ENCODE measurements at places on chromosomes 3 and 15.

- no peak for DNase-seq
Observed at GRCh38 chr3:50352781-50353180, 2.1 kb downstream of the CYB561D2 start.

DNA sequence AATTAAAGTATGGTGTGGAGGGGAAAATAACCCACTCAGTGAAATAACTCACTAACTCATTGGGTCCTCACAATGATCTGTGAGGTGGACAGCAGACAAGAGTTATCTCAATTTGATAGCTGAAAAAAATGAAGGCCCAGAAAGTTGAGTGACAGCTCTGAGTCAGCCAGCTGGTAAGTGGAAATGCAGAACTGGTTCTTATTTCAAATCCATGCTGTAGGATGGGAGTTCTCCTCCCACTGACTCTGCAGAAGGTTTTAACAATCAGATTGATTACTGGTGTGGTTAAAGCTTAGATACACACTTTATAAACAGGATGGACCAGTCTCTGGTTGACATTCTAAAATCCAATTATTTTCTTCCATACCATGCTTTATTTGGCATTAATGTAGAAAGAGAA is 87.0 kb upstream of the LMOD3 start:
- no peak for DNase-seq

DNA sequence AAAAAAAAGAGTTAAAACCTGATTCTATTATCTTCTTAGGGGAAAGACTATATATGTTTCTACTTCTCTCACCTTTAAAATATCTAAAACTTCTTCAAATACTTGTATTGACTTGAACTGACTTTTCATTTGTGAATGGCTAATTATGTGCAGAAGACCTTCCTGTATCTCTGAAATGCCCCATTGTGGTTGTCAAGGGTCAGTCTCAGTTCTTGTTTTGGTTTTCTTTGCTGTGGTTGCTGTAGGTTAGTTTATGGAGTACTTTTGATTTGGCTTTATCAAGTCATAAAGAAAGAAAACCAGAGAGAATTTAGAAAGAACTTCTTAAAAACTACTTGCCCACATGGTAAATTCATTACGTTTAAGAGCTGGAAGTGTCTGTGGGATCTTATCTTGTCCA is 345.3 kb upstream of the POU1F1 start:
- DNase-seq: no peak

DNA sequence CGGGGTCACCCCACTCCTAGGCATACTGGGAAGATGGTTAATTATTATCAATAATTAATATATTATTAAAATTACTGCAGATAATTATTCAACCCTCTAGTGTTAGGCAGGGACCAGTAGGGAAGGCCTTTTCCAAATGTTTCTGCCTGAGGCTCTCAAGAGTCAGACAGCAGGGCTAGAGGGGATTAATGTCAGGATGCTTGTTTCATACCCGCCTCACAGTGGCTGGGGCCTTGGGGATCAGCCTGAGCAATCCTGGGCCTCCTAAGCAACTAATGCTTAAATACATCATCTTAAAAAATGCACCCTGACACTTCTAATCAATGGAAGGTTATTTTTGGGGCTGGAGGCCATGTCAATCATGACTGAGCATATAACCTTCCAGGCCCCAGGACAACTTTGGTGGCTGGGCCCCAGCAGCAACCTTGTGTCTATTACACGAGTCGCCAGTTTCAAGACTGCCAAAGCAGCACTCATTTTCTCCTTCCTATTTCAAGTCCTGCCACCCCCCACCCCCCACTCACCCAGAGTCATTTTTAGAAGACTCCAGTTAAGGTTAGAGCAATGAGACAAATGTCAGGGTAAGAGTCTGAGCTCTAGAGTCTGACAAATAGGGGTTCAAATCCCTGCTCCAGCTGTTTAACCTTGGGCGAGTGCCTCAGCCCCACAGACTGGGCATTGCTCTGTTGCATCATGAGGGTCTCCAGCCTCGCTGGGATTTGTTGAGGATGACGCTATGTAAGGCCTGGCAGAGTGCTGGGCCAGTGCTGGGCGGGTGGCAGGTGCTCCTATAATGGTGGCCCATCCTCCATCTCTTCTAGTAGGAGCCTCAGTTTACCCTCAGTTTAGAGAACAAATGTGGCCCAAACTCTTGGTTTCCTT is 6.1 kb downstream of the AMOTL2 start:
- no peak for DNase-seq

- DNase-seq: no peak
Observed at GRCh38 chr3:53202331-53203015, 41.5 kb downstream of the PRKCD start.

DNA sequence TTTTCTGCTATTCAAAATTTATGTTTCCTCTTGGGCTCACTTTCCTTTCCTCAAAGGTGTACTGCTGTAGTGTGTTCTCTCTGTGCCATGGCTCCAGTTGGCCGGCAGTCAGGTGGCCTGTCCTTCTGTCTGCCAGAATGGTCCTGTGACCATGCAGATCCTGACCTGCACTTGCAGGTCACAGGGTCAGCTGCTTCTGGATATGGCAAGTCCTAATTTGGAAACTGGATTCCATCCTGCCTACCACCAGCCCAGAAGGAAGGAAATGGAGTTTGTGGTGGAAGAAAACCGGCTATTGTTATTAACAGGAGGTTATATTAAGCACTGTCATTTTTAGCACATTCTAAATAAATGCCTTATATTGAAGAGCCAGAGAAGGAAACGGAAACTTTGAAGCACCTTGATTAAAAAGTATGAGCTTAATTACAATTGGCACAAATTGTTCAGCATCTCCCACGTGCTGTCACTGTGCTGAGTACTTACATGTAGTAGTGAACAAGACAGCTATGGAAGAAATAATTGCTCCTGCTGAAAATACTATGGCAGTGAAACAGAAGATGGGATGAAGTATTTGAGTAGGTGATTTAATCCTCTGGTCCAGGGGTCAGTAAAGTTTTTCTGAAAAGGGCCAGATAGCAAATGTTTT is 362.8 kb downstream of the PTPRG start:
- peak; percentile 23 for DNase-seq

GRCh38 chr3:58392181-58392580 is 41.5 kb downstream of the PDHB start:
- no peak for DNase-seq

- DNase-seq: no peak
Observed at GRCh38 chr3:51954713-51955112, 468 bp upstream of the GPR62 start.

DNA sequence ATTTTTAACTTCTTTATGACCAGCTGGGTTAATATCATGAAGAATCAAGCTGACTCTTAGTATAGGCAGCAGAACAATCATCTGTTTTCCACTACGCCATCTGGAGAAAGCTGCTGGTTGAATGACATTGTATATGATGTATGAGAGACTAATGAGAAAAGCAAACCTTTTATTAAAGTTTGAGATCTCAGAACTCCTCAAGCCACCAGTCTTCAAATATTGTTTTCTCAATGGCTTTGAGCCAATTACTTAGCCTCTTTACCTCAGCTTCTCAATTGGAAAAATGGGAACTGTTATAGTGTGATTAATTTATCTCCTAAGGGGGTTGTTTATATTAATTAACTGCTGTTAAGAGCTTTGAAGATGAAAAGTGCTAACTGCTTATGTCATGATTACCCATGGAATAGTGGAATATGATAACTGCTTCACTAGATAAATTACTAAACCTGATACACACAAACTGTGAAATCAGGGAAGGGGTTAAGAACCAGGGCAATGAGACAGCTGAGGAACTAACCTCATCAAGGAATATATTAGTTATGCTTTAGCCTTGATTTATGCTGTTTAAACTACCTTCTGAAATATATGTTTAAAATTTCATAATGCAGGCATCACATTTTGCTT is 330.1 kb downstream of the SOX2 start:
- DNase-seq: no peak

DNA sequence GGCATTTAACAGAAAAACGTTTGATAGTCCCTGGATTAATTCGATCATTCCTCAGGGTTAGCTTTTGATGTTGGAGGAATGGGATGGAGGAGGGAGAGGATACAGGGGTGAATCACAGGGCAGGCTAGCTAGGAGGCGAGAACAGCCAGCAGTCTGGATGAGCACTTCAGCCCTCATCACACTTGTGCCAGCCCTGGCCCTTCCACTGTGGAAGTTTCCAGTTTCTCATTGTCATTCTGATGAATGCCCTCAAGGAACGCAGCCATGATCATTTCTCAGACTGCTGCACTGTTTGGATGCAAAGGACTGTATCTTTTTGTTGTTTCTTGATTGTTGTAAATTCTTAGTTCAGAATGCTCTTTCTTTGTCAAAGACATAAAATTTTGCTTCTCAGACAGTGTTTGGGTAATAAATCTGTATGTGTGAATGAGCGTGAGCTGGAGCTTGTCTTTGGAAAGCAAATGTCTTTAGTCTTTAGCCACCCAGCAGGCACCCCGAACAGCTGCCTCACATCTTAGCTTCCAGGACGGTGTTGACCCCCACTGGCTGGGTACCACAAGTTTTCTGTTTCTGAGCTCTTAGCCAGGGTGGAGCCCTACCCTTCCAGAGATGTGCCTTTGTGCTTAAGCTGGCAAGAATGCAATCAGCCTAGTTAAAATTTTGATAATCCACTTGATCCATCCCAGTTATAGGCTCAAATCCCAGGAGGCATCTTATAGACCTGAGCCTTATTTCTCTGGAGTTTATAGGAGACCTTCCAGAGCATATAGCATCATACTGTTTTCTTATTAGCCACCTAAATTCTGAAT is 121.1 kb downstream of the PDCD6IP start:
- DNase-seq: no peak

DNA sequence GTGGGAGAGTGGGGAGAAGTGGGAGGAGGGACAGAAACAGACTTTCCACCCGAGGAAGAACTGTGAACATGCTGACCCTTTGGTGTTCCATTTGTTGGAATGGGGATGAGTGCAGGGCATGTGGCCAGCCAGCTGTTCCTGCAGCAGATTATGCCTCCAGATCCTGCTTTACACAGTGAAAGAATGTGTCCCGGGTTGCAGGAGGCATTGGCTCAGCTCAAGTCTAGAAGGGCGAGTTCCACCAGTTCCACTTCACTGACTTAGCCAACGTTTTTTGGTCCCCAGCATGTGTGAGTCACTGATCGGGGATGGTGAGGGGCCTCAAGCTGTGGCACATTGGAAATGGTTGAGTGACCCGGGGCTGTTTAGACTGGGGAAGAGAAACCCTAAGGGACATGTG is 307.0 kb upstream of the ROPN1 start:
- DNase-seq: no peak

GRCh38 chr3:171164067-171164465 is 137.5 kb upstream of the SLC2A2 start:
- no peak for DNase-seq

GRCh38 chr3:14680716-14681115 is 5.8 kb downstream of the C3orf20 start:
- DNase-seq: peak; percentile 88

- no peak for DNase-seq
Observed at GRCh38 chr15:71785996-71786395, 24.4 kb upstream of the NR2E3 start.

GRCh38 chr3:1962396-1963088 is 136.1 kb upstream of the CNTN4 start:
- DNase-seq: no peak

DNA sequence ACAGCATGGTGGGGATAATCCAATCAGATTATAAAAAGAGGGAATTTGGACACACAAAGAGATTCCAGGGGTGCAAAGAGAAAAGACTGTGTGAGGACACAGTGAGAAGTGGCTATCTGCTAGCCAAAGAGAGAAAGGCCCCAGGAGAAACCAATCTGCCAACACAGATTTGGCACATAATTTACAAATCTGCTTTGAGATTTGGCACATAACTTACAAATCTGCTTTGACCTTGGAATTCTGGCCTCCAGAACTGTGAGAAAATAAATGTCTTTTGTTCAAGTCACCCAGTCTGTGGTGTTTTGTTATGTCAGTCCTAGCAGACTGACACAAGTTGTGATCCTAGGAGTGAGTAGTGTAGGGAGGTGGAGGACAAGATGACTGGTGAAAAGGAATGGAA is 3.5 kb upstream of the TM4SF18 start:
- DNase-seq: no peak

- no peak for DNase-seq
Observed at GRCh38 chr15:96335411-96336024, 5.0 kb downstream of the NR2F2 start.

DNA sequence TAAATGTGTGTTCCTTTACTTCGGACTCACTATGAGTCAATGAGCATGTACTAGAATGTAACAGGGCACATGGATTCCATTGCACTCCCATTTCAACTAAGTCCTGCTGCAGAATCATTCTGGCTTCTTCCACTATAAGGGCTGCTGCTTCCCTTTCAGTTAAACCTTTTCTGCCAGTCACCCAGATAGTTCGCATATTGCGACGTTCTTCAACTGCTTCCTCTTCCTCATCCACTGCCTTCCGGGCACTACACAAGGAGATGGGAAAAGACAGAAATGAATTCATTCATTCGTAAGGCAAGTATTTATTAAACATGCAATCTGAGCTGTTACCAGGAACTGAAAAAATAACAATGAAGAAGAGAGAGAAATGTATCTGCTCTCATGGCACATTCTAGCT is 55.6 kb downstream of the POLQ start:
- no peak for DNase-seq

Measured in foreskin melanocyte (primary cell).